AML-193 (cell line): ENCODE measurements at places on chromosomes 1 and 21.

DNA sequence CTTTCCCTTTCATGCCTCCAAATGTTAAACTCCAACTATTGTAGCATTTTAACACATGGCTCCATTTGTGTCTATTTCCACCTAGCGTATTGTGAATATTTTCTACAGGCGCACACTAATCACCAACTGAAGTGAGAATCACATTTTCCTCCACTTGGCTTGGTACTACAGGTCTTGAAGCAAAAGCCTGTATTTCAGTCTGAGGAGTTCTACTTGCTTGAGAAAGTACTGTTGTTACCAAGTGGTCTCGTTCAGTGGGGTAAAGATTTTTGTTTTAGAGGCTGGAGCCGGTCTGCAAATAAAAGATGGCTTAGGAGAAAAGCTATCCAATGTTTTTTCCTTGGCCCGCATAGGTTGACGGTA, 550 bp upstream of the PTBP2 start:
- no peak for DNase-seq

DNA sequence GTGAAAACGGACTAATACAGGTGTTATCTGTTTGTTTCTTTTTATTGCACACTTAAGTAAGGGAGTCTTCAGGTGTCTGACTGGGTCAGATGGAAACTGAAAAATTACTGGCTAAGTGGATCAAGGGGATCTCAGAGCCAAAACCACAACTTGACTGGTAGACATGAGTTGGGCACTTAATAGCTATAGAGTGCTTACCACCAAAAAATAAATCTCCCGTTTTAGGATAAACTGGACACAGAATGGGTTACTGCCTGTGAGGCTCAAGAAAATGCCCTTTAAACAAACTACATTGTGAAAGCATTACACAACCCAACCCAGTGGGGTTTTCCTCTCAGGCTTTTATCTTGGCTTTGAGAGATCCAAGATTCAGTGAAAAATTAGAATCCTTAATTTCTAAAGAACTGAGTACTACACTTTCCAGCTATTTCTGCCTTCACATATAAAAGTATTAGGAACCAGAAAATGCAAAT, 134.0 kb upstream of the LYPLAL1 start:
- no peak for DNase-seq

- DNase-seq = no peak
Observed at GRCh38 chr1:40824591-40825434, 37.4 kb downstream of the CITED4 start.

- DNase-seq = no peak
Observed at GRCh38 chr1:235460770-235461169, 43.5 kb downstream of the B3GALNT2 start.
